ENCODE measurements at places on chromosomes 6 and 20.

DNA sequence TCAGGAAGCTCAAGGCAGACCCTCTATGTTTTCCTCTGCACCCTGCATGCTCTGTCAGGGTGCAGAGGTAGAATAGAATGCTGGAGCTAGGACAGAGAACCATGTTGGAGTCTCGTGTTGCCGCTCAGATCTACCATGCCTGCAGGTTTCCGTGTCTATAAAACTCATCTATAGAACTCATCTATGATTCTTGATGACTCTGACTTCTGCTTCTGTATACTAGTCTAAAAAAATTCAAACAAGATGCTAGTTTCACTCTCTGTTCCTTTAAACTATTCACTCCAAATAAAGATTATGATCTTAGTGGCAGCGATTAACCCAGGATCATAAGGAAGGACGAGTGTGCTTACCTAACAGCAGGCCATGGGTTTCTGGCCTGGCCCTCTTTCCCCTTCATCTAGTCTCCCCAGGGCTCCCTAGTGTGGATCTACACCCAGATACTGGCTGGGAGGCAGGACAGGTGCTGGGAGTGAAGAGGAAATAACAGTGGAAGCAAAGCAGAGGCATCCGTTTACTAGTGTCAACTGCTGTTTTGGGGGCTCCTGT is 162.7 kb upstream of the SUPT3H start:
- no peak for DNase-seq

DNA sequence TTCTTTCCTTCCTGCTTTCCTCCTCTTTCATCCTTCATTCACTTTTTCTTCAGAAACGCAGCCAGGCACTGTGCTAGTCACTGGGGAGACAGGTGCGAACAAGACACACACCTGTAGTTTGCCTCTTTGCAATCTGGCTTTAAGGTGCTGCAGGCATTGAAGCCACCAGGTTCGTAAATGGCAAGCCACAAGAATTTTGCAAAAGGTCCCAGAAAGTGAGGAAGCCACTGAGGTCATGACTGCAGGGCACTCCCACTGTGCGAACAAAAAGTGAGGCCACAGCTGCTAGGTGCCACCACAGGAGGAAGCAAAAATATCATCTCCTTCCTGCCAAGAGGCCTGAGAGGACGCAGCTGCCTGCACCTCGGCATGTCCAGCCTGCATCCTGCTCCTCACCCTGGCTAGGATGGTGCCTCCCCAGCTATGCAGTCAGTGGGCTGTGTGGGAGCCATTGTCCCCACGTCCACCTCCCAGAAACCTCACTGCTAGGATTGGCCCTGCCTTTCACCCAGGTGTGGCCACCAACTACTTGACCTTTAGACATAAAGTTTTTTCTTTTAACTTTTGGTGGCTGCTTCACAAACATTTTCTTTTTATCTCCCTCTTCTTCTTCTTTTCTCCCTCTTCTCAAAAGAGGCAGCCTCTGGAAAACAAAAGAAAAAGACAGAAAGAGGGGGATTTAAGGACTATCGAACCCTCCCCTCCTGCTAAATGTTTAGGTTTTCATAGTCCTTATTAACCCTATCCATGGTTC is 230.8 kb downstream of the BCAS1 start:
- no peak for DNase-seq

DNA sequence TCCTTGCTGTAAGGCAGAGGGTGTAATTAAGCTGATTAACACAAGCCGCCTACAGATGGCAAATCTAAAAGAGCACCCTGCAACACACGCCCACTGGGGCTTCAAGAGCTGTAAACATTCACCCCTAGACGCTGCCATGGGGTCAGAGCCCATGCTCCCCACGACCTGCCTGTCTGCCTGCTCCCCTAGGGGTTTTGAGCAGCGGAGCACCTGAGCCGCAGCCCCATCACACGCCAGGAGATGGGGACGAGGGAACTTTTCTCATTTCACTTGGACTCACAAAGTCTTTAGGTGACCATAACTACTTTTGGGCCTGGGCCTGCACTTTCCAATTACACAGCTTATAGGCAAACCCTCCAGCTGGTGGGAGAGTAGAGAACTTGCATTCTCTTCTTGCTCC is 99.0 kb upstream of the SOX4 start:
- DNase-seq, result no peak

DNA sequence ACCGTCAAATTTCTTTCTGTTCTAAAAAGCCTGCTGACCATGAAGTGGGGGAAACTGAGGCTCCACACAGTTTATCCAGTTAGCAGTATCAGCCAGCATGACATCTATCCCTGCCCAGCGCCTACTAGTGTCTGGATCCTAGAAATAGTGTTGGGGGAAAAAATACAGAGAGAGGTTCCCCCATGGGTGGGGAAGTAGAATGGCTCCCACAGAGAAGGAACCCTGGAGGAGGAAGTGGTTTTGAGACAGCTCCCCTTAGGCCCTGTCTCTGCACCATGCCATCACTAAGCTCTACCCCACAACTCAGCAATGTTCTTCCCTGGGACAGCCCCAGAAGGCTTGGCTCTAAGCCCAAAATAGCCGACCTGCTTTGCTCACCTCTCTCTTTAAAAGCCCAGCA is 153.4 kb downstream of the MBOAT1 start:
- no peak for DNase-seq

DNA sequence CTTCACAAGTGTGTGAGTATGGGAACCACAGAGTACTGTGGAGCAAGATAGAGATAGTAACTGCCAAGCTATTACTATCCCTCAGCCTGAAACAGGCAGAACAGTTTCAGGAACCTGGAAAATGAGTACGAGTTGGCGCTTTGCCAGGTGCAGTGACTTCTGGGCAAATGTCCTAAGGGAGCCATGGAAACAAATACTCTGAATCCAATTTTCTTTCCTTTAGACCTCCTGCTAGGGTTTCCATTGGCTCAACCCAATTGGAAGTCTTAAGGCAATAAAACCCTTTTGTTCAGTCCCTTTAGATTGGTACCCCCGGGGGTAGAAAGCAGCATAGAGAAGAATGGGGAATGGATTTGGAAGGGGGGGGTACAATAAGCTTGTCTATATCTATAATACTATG is 205.0 kb upstream of the EPHA7 start:
- DNase-seq, result no peak

GRCh38 chr20:58918621-58919020 is 62.4 kb upstream of the NELFCD start:
- no peak for DNase-seq

- DNase-seq, result no peak
Observed at GRCh38 chr6:28351087-28351486, 1.3 kb downstream of the ZKSCAN3 start.

DNA sequence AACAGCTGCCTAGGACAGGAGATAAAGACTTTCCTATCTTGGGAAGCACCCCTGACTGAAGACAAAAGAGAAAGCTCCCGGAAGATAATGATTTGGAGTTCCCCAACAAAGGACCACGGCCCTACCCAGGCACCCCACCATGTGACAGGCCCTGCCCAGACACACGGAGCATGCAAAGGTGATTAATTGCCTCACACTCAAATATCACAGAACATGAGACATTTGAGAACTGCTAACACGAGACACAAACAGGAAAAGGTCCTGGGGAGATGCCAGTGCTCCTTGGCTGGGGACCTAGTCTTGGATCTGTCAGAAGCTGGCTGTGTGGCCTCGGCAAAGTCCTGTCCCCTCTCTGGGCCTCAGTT is 82.5 kb upstream of the PTPN1 start:
- no peak for DNase-seq

DNA sequence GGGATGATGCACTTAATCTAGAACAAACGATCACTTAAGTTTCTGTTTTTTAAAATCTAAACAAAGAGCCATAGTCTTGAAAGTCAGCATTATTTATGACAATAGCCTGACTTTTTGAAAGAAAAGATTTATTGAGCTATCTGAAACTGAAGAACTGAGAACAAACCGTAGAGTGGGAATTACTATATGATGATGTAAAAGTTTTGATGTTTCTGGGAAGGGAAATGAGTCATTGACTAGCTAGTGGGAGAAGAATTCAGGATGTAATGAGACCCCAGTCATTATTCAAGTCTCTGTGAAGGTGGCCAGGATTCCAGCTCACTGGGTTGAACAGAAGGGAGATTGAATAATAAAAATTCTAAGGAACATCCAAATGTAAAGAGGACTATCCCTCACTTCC is 83.4 kb upstream of the FABP7 start:
- DNase-seq, result no peak

DNA sequence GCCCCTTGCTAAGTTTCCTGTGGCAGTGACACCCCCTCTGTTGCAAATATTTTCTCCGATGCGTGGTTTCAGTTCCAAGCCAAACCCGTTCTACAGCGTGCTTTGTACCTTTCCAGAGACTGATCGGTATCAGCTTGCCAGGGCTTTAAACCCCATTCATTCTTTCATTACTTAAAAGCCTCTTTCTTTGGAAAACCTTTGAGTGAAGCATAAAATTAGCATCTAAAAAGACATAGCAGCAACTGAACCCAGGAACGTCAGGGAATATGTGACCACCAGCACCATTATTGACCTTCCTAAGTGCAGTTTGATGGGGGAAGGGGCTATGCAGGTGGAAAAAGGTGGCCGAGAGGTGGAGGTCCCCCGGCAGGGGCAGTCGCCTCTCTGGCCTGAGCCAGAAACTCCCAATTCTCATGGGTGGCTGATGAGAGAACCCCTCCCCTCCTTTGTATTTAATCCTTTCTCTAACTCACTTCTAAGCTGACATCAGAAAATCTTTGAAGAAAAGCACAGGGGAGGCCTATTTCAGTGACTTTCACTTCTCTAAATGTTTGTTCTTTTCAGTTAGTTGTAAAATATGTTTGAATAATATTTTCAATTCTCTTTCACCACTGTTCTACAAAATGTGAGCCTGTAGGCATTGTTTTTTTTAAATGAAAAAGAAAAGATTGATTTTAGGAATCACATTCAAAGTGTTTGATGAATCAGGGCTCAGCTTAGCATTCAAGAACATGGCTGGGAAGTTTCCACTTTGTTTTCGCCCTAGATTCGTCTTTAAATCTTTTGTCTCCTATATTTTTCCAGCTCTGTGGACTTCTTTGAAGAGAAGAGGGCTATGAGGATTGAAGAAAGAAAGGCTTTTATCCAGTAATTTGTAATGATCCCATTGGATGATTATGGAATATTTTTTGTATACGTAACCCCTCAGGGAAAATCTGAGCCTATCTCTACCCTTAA is 89.2 kb downstream of the RSPH3 start:
- peak; percentile 68 for DNase-seq

DNA sequence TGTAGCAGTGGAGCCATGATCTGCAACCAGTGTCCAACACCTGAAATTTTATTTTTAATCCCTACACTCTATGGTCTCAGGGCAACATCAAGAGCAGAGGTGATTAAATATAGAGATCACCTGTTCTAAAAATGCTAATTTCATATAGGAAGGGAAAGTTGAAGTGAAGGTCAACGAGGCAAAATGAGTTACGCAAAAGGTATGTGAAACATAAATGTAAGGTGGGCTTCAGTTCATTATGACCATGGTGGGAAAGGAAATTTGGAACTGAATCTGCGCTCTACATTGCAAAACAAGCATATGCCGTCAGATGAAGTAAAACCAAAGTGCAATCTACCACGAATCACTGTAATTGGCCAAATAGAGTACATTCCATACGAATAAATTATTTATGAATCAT is 35.2 kb upstream of the STMND1 start:
- no peak for DNase-seq

DNA sequence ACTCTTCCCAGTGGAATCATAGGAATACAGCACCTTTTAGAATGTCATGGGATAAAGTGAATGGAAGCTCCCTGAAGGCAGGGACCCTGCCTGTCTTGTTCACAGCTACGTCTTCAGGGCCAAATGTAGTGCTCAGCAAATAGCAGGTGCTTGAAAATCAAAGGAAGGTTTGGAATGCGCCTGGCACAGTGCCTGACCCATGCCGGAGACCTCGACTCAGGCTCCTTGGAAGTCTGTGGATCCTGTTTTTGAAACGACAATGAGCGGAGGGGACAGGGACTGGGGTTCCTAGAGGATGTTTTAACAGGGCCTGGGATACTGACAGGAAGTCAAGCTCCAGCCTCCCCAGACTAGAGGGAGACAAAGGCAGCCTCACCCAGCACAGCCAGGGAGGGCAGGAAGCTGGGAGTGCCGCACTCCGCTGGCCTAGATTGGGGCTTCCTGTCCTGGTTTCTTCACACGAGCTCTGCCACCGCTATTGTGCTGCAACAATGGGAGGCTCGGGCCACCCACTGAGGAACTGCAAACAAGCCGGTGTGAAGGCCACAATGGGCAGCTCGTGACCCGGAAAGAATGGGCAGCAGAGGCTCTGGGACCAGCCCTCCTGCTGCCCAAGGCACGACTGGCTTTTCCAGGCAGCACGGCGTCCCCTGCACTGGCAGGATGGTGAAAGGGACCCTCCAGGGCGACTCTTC is 76.7 kb downstream of the PREX1 start:
- DNase-seq, result peak; percentile 89

DNA sequence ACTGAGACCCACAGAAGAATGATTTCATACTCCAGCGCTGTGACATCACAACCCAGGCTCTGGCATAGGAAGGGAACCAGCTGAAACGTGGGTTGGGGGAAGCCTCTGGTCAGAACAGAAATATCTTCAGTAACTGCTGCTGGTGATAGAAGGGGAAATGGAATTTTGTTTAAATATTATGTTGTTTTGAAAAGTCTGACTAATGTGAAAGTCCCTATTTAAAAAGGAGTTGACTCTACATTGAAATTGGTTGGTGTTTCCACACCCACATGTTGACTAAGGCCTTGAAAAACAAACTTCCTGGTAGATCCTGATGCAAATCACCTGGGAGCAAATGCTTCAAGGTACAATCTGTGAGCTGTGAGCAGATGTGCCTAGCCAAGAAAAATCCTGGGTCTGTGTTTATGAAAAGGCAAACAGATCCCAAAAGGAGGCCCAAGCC is 24.5 kb upstream of the TCP11 start:
- no peak for DNase-seq

GRCh38 chr6:68728159-68728979 is 93.3 kb downstream of the ADGRB3 start:
- DNase-seq, result no peak

- no peak for DNase-seq
Observed at GRCh38 chr20:18048176-18048575, 9.5 kb downstream of the OVOL2 start.

- no peak for DNase-seq
Observed at GRCh38 chr20:62906209-62906608, 20.1 kb downstream of the DIDO1 start.

GRCh38 chr20:43389211-43389610 is 68.5 kb upstream of the SRSF6 start:
- DNase-seq, result no peak

- DNase-seq, result no peak
Observed at GRCh38 chr6:100229512-100229911, 235.2 kb downstream of the SIM1 start.

DNA sequence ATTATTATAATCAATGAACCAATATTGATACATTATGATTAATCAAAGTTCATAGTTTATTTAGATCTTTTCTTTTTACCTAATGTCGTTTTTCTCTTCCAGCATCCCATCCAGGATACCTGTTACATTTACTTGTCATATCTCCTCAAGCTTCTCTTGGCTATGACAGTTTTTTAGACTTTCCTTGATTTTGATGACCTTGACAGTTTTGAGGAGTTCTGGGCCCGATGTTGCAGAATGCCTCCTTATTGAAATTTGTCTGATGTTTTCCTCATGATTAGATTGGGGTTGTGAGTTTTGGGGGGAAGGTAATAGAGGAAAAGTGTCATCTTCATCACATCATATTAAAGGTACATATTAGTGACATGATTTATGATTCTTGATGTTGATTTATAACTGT is 3.8 kb upstream of the SIRPD start:
- DNase-seq, result no peak

- no peak for DNase-seq
Observed at GRCh38 chr20:43789593-43789992, 62.8 kb upstream of the GTSF1L start.

- DNase-seq, result peak; percentile 85
Observed at GRCh38 chr6:133837801-133838349, 51.0 kb upstream of the TCF21 start.

GRCh38 chr6:157002774-157003173 is 225.6 kb downstream of the ARID1B start:
- DNase-seq, result no peak

Data from ecto neural progenitor cell (in vitro differentiated cells).